ENCODE measurements at places on chromosomes 13 and 19.

DNA sequence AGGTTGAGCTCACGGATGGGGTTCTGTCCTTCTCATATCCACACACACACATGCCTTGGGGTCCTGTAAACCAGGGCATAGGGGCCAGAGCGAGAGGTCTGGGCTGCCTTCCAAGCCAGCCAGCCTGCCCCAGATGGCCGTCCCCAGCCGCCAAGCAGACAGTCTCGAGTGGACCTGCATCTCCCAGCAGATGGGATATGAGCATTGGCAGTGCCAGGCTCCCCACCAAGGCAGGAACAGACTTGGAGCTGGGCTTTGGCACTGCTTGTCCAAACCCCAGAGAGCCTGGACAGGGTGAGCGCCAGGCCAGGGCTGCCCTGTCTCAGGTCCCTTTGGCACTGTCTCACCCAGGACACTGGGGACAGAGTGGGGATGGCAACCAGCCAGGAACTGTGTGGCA, 130.4 kb downstream of the DPF1 start:
- no peak for DNase-seq

GRCh38 chr13:57799624-57800023, 168.1 kb downstream of the PCDH17 start:
- DNase-seq: no peak

- DNase-seq: no peak
Measured at GRCh38 chr13:58025821-58026220, 394.3 kb downstream of the PCDH17 start.

GRCh38 chr13:77781808-77782207, 84.3 kb downstream of the SLAIN1 start:
- no peak for DNase-seq

DNA sequence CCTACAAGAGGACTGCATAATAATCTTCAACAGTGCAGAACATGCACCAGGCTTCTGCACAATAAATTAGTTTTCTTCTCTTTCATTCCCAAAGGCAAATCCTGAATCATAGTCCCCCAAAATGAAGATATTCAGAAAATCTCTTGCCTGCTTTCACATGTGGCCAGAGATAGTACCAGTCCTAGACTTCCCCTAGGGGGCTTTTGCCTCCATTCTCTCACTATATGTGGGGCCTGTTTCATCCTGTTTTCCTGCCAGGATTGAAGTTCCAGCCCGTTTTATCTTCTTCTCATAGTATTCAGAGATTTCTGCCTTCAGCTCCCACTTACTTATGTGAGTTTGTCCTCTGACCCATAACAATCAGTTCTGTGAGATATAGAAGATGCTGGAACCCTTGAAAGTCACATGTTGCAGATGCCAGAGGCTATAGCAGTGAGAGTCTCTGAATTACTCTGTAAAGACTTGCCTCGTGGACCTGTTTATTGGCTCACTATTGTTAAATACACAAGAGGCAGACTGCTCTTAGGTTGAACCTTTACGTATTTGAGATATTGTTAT, 421.9 kb upstream of the PCDH9 start:
- DNase-seq: no peak

- no peak for DNase-seq
Measured at GRCh38 chr13:93222976-93223375, 3.6 kb upstream of the GPC6 start.

- no peak for DNase-seq
Measured at GRCh38 chr19:31504221-31504620, 155.0 kb upstream of the TSHZ3 start.

GRCh38 chr13:98827449-98827848, 75.0 kb upstream of the SLC15A1 start:
- no peak for DNase-seq

GRCh38 chr13:44309794-44310757, 63.5 kb upstream of the SERP2 start:
- no peak for DNase-seq

- no peak for DNase-seq
Measured at GRCh38 chr13:79427265-79427664, 21.2 kb upstream of the RBM26 start.

GRCh38 chr19:17282488-17283125, 906 bp downstream of the ANKLE1 start:
- DNase-seq: peak; percentile 86

DNA sequence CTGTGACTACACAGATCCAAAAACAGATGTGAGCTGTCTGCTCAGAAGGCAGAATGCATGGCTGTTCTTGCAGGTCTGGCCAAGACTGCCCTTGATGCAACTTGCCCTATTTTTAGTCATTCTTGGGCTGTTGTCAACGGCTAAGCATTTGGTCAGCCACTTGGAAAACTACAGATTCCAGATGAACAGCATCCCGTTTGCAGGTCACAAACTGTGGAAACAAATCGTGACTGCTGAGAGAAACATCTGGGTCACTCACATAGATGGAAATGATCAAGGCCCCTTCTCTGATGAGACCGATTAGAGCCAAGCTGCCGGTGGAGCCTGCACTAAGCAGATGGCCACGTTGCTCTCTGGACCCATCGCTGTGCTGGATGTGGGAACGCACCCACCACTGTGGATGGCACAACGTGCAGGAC, 15.4 kb upstream of the METTL21C start:
- no peak for DNase-seq

DNA sequence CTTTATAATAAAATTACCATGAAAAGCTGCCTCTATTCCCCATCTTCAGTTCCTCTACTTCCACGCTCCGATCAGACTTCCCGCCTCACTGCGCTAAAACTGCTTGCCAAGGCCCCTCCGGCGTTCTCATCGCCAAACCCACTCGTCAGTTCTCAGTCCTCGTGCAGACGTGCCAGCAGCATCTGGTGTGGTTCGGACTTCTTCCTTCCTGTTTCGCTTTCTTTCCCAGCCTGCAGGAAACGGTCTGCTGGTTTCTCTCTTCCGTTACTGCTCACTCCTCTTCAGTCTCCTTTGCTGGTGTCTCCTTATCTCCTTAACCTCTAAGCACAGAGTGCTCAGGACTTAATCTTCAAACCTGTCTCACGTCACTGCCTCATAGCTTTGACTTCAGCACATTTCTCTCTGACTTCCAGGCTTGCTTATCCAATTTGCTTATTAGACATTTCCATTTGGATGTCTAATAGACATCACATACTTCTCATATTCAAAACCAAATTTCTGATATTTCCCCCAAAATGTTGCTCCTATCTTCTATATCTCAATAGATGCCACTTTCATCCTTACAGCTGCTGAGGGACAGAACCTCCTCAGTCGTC, 40.3 kb downstream of the RCBTB2 start:
- DNase-seq: no peak

GRCh38 chr19:54387991-54388801, 23.5 kb upstream of the LAIR1 start:
- DNase-seq: no peak

GRCh38 chr19:42693760-42694350, 46.4 kb downstream of the PSG3 start:
- no peak for DNase-seq

GRCh38 chr19:31220540-31220939, 128.7 kb downstream of the TSHZ3 start:
- no peak for DNase-seq

DNA sequence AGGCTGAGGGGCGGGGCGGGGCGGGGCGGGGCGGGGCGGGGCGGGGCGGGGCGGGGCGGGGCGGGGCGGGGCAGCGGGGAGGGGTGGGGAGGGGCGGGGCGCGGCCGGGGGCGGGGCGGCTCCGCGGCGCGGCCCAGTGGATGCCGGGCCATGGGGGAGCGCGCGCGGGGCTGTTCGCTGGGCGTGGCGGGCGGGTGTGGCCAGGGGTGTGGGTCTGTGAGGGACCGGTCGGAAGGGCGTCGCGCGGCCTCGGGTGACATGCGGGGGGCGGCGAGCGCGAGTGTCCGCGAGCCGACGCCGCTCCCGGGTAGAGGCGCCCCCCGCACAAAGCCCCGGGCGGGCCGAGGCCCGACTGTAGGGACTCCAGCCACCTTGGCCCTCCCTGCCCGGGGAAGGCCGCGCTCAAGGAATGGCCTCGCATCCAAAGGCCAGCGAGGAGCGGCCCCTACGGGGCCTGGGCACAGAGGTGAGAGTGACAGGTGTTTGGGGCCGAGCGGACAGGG, at the start of gene ZFP28:
Gene ZFP28, plus strand, starts transcription at position 188 of the 503 bp plus-strand sequence. Its CDS starts 71 bp downstream, at position 259.
- DNase-seq: peak; percentile 49

DNA sequence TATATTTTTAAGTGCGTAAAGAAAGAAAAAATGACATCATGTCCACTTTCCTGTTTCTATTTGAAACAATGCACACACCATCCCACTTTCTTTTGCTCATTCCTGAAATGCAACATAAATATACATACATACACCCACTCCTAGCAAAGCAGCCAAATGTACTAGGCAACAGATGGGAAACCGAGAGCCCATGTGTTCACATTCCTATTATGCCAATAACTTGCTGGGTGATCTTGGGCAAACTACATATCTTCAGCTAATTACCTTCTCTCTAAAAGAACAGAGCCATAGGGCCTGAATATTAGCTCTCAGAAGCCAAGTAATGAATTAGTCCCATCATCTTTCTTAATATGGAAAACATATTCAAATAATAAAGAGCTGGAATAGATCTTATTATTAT, 610.6 kb upstream of the ATXN8OS start:
- DNase-seq: no peak

GRCh38 chr13:25165663-25166062, 6.4 kb downstream of the AMER2 start:
- DNase-seq: no peak

DNA sequence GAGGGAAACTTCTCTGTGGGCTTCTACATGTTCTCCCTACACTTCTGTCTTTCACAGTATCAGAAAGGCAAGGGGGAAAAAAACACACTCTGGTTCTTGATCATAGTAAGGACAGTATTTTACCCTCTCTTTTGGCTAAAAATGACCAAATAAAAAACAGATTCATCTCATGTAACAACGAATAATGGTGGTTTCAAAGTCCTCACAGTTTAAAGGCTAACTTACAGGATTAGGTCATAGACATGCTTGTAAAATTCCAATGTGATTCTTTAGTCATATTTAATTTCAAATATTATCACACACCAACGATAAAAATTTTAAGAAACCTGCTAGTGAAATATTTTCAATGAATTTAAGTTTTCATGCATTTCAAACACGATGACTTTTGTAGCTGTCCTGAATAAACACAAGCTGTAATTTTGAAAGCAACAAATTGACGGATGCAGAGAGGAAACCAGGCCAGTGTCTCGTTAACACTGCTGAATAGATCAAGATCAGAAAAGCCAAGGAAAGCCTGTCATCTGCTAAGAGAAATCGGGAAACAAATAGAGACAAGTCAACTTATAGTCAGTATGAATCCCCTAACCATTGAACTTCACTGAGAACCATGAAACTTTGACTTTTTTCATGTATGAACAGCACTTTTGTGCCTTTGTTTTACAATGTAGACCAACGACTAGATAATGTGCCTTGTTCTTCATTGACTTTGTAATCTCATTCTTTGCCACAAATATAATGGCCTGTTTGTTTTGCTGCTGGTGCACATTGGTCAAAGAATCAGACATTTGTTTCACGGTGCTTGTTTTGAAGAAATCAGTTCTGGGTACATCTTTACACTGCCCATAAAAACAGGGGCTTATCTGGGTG, 22.0 kb downstream of the MBNL2 start:
- DNase-seq: no peak

DNA sequence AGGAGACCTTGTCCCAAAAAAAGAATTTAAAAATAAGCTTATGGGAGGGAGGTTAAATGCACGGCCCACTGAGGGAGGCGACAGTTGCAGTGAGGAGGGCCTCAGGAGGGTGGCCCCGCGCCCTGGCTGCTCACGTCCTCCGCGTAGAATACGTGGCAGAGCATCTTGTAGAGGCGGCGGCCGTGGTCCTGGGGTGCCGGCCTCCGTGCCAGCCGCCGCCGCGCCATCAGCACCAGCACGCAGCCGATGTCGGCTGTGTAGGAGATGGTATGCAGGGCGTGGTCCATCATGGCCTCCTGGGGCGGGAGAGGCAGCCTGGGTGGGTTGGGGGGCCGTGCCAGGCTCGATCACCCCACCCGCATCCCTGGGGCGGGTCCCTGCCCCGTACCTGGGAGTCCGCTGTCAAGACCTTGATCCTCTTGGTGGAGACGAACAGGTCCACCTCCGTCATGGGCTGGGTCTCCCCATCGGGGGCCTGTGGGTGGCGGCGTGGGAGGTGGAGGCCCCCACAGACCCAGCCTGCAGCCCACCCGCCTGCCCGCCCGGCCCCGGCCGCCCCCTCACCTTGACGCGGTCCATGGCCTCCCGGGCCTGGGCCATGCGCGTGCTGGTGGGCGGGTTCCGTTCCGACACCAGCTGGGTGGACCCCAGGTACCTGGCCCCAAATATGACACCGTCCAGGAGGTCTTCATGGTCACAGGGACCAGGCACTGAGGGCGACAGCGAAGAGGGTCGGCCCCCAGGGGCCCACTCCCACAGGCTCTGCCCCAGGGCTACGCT, 7.7 kb downstream of the APBA3 start:
- no peak for DNase-seq

DNA sequence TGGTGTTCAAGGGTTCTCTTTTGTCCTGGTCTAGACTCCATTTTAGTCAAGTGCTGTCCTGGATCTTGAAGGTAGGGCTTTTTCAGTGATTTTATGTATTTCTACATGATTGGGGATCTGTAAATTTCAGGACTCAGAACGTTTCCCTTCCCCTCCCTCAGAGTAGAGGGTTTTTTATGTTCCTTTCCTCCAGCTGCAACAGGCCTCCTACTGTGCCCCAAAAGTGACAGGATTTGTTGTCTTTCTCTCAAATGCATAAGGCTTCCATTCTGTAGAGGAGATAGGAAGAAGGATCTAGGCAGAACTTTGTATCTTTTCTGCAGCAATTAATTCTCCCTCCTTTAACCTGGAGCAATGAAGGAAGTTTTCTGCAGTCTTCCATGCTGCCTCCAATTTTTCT, 251.3 kb downstream of the MAB21L1 start:
- no peak for DNase-seq

DNA sequence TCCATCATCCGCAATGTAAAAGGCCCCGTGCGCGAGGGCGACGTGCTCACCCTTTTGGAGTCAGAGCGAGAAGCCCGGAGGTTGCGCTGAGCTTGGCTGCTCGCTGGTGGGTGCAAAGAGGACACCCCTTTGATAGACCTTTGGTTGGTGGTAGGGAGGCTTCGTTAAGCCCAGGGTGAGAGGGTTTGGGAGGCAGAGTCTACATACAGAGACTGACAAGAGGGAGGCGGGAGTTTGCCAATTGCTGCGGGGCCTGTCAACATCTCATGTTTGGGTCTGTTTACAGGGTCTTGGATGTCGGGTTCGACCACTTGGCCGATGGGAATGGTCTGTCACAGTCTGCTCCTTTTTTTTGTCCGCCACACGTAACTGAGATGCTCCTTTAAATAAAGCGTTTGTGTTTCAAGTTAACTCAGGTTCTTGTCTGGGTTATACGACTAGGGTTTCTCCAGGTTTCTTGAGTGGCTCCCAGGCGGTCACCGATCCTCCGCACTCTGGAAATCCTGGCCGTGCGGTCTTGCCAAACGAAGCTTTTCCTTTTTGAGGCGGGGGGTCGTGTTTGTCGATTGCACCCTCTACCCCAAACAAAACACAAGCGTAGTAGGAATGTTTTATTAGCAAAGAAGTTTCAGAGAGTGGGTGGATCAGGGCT, 816 bp downstream of the RPS28 start:
- no peak for DNase-seq

DNA sequence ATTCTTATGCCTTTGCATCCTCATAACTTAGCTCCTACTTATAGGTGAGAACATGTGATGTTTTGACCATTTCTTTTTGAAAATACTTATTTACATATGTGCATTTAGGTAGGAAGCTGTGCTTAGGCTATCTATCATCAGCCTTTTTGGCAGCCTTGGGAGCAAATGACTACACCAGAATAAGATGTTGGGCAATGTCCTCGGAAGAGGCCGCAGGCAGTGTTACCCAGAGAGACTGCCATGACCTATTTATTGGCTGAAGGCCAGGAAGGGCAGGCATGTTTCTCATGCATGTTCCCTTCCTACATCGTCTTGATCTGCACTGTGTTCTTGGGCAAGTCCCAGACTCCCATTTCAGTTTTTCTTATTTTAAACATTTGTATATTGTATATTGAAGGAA, 122.3 kb downstream of the B3GLCT start:
- no peak for DNase-seq

Data from progenitor cell of endocrine pancreas (in vitro differentiated cells).